CD8-positive, alpha-beta T cell (primary cell): ENCODE measurements at places on chromosomes 5 and 9.

DNA sequence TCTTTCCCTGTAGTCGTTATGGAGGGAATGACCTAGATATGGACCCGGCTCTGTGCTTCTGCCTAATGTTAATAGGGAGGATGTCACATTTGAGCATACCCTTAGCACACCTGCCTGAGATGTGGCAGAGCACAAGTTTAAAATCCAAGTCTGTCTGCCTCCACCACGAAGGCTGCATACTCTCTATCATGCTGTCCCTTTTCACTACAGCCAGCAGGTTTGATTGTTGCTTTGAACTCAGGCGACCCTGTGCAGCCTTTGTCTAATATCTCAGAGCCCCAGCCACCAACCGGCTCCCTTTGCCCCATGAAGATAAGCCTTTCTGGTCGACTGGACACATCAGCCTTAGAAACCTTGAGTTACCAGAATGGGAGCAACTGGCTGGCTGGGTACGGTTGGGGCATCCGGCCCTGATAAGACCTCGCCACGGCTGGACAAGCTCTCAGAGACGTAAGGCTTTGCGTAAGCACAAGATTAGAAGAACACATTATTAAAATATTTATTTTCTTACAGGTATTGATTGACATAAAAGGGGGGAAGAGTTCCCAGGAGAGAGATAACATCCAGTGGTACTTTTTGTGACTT is 222.0 kb upstream of the TRIM32 start:
- DNase-seq: no peak

DNA sequence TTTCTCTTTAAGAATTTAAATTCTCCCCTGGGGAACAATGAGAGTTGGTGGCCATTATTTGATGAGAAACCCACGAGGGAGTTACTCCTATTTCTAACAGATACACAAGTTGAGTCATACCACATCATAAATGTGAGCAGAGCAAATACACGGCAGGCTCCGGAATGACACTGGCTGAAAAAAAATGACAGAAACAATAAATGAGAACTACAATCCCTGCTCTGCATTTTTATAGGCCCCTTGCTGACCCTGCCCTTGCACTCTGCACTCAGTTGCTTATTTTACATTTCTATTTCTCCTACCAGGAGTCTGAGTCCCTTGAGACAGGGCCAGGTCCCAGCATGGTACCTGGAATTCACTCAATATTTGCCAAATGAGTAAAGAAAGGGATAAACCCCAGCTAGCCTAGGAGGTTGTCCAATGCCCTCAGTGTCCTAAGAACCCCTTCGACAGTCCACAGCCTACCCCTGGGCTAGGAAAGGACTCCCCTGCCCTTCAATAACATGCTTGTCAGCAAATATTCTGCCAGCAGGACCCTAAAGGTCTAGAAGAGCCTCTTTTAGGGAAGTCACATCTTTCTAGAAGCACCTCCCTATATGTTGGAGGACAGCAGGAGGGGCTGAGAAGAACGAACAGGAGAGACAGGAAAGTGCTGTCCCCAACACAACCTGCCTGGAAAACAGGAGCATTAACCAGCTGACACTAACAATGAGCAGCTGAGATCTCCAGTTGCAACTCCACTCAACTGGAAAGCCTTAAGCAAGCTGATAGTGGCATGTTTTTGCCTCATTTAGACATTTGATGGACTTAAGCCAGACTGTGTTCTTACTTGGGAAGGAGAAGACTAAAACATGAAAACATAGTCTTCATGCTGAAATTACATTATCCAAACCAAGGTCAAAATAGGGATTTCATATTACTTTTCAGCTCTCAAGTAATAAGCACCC is 191.2 kb downstream of the ACTL7B start:
- DNase-seq: no peak

DNA sequence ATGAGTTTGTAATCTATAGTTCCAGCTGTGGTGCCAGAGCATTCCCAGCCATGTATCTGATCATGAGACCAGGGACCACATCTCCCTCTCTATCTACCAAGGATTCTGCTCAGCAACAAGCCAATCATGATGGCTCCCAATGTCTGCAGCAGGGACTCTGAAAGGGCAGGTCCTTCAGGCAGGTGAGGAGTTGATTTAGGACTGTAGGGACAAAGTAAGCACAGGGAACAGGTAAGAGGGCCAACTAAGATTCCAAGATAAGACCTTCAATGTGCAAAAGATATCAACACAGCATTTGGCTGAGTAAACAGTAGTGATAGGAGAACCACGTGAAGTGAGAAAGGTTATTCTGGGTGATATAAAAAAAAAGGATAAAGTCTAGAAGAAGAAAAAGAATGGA is 8.5 kb downstream of the XPA start:
- no peak for DNase-seq

DNA sequence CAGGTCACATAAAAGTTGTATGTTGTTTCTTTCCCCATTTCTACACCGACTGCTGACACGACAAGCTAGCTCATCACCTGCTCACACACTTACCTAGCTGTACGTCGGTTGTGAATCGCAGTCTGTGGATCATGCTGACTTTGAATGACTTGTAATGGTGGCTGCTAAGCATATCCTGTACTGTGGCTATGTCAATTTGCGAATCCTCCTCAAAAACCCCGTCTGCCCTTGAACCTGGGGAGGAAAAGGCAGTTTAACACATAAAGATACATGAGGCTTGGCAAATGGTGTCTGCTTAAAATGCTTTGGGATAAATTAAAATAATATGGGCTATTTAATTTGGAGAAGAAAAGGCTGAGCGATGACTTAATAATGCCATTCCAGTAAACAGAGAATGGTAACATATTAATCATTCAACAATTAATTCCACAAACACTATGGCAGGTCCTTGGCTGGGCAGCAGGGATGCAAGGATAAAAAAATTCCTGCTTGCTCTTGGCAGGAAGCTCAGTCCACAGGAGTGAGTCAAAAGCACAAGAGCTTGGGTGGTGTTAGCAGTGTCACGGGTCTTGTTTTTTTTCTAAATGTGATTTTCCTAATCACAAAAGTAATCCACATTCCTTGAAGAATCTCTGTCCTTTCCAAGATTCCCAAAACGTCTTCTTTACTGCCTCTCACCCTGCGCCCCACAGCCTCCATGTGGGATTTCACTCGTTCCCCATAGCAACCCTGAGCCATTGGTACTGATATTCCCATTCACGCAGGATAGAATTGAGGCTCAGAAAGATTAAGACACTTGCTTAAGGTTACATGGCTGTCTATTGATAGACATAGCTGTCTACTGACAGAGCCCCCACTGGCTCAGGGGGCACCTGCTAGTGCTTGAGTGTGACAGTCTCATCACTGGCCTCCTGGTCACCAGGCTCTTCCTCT is 222.4 kb downstream of the MAPKAP1 start:
- no peak for DNase-seq

GRCh38 chr9:1702701-1703100 is 312.4 kb upstream of the SMARCA2 start:
- no peak for DNase-seq

GRCh38 chr5:59757442-59757841 is 136.1 kb downstream of the PDE4D start:
- DNase-seq: no peak

- no peak for DNase-seq
Observed at GRCh38 chr5:60765019-60765709, 65.2 kb upstream of the DEPDC1B start.

DNA sequence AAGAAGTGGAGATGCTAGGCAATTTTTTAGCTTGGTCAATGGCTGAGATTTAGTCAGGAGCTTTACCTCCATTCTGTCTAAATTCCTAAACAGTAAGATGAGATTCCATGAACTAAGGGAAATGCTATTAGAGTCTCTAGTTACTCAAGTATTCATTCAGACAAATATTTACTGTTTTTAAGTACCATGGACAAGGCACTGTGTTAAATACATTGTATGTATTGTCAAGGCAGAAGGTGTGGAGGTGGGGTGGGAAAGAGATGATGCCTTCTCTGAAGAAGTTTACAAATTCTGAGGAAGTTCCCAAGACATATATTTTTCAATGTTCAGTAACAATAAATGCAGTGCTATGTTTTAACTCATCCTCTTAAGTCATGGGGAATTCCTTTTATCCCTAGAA is 459.9 kb upstream of the NMUR2 start:
- DNase-seq: no peak

- no peak for DNase-seq
Observed at GRCh38 chr9:83775932-83776331, 41.6 kb downstream of the GKAP1 start.

GRCh38 chr9:126649477-126649876 is 35.7 kb downstream of the LMX1B start:
- DNase-seq: no peak

DNA sequence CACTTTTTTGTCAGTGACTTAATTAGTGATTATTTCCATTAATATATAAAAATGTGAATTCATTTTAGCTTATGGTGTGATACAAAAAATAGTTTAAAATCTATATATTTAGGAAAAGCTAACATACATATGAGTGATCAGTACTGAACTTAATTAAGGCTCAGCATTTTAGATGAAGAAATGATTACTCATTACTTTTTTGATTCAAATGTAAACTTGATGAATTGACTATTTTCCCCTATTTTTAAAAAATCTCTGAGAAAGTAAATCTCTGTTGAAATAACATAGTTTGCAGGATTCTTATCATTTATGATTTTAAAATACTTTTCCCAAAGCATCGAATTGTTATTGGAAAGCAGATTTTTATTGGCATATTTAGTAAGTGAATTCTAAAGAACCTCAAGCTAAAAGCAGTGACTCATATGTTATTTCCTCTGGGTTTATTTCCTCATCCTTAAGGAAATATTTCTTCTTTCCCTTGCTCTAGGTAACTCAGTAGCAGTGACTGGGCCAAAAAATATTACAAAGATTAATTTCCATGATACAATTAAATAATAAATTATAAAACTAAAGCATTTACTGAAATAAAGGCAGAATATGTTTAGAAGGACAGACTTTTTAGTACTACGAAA is 290.6 kb downstream of the FER start:
- no peak for DNase-seq

DNA sequence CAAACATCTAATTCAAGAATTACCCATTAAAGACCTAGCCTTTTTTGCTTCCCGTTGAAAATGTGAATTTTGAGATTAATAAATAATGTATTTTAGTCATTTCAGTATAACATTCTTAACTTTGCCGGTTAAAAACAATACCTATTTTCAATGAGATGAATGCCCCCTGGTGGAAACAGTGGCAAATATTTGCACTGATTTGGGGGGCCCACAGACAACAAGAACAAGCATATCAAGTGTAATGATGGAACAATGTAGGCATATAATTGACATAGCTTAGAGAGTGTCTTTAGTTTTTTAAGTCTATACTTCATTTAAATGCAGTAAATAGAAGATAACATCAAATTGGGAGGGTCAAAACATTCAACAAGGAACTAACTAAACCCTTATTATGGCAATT is 111.9 kb downstream of the NTRK2 start:
- DNase-seq: no peak

GRCh38 chr9:136311051-136312008 is 7.4 kb upstream of the CCDC187 start:
- no peak for DNase-seq

- no peak for DNase-seq
Observed at GRCh38 chr9:115590011-115590410, 472.1 kb upstream of the TNC start.

DNA sequence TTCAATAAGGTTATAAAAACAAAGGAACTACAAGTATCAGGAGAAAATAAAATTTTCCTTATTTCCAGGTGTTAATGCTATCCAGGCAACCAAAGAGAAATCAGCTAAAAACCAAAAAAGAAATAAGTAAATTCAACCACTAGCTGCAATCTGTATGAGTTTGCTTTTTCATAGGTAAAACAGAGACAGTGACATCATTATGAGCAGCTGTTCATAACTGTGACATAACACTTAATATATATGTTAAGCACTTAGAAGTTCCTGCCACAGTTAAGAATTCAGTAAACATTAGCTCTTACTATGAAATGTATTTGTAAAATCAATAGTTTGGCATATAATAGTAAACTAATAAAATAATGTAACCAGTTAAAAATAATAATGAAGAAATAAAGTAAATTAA is 20.9 kb downstream of the P4HA2 start:
- no peak for DNase-seq

DNA sequence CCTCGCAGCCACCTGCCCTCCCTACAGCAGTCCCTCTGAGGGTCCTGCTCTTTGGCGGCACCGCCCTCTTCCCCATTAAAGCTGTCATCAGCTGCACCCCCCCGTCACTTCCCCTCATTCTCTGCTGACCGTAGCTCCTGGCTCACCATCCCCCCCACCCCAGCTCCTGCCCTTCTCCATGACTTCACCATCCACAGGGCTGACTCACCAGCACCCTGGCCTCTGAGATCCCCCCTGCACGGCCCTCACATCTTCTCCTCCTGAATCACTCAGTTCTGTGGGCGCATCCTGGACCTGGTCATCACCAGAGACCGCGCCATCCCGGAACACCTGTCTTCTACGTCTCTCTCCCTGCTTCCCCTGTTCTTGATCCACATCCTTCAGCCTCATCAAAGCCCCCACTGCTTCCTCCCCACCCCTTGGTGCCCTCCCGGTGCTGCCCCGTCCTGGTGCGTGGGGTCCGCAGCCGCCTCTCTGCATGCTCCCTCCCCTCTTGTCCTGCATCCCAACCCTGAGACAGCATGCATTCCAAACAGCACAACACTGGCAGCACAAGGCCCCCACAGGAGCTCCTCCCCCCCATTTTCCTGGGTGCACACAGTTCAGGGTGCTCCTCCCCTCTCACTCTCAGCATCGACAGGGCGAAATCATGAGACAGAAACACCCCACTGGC is 12.9 kb downstream of the FLT4 start:
- DNase-seq: no peak

DNA sequence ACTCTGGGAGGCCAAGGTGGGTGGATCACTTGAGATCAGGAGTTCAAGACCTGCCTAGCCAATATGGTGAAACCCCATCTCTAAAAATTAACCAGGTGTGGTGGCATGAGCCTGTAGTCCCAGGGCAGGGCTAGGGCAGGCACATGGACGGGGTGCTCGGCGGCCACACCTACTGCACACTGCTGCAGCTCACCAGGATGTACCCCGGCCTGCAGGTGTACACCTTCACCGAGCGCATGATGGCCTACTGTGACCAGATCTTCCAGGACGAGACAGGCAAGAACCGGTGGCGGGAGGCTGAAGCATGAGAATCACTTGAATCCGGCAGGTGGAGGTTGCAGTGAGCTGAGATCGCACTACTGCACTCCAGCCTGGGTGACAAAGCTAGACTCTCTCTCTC is 3.2 kb downstream of the ST6GALNAC4 start:
- no peak for DNase-seq

DNA sequence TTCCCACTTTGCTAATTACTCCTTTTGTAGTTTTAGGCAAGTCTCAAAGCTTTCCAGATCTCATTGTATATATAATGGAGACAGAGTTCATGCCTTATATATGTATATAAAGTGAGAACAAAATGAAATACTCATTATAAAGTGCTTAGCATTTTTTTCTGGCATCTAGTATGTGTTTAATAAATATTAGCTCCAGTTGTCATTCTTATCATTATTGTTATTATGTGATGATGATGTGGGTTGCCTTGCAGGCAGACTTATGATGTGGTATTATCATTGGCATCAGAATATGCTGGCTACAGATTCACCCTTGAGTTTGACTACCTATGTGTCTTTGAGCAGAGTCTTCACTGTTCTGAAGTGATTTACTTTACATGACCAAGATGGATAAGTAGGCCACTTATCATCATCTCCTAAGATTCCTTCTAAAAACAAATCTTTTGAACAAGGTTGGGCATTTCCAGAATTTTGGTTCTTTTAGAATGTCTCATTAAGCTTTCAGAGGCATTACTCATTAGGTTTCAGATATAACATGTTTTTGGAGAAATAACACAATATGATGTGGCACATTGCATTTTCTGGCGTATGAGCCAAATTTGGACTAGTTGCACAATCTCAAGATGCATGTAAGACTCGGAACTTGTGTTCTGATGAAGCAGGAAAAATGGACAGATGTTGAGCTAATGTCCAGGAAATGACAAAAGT is 145.6 kb upstream of the TNC start:
- DNase-seq: no peak
